ENCODE measurements at places on chromosomes 16 and 17. TPM values are rescaled to one million over a fixed set of nuclear protein-coding genes. Genes with fewer than 3 reads are reported as not detected.

The KRTAP4-1 gene
- not detected for total RNA-seq

The PRSS53 gene
- 3.4 TPM for total RNA-seq

The CD300A gene
- 0.21 TPM for total RNA-seq

The CMTM3 gene
- 45.8 TPM for total RNA-seq

The TBC1D3B gene
- total RNA-seq: 7.4 TPM

The LGALS9 gene
- total RNA-seq: 1.6 TPM

The TP53TG3 gene
- 1.2 TPM for total RNA-seq

The RPGRIP1L gene
- total RNA-seq: 12.7 TPM

The IKZF3 gene
- total RNA-seq: 0.59 TPM

The KRT34 gene
- total RNA-seq: not detected

The PRDM7 gene
- not detected for total RNA-seq

The GAS7 gene
- total RNA-seq: 0.05 TPM

The DLG4 gene
- total RNA-seq: 32.4 TPM

The PMP22 gene
- 6.0 TPM for total RNA-seq

The CCL16 gene
- not detected for total RNA-seq

Data from Panc1 (cell line).